ENCODE measurements at places on chromosomes 12 and 14. TPM values are rescaled to one million over a fixed set of nuclear protein-coding genes. Genes with fewer than 3 reads are reported as not detected.

The ZFYVE26 gene
- 12.6 TPM for total RNA-seq

The SLC38A2 gene
- 245 TPM for total RNA-seq

The DHRS2 gene
- total RNA-seq, result not detected

The NTS gene
- 0.16 TPM for total RNA-seq

The GPR68 gene
- total RNA-seq, result 11.6 TPM

The CHD8 gene
- total RNA-seq, result 46.3 TPM

The SRRM4 gene
- not detected for total RNA-seq

The P2RX2 gene
- not detected for total RNA-seq

The CDCA3 gene
- 13.9 TPM for total RNA-seq

The NINJ2 gene
- 2.9 TPM for total RNA-seq

The EEF1AKMT3 gene
- 3.4 TPM for total RNA-seq

The HOXC13 gene
- total RNA-seq, result 0.52 TPM

The CCDC175 gene
- total RNA-seq, result not detected

The FITM1 gene
- 0.60 TPM for total RNA-seq

The GZMB gene
- total RNA-seq, result 1.2 TPM

The RPS29 gene
- total RNA-seq, result 1,410 TPM

The MMP14 gene
- total RNA-seq, result 109 TPM

The LRRC10 gene
- total RNA-seq, result not detected

The C12orf54 gene
- total RNA-seq, result 8.5 TPM

The MUCL1 gene
- not detected for total RNA-seq

The MYH6 gene
- total RNA-seq, result not detected

The LIN7A gene
- 0.56 TPM for total RNA-seq

The GLT1D1 gene
- 0.64 TPM for total RNA-seq

The KRT77 gene
- not detected for total RNA-seq

The ZC2HC1C gene
- 1.1 TPM for total RNA-seq

The SERPINA1 gene
- 4.3 TPM for total RNA-seq

The DBX2 gene
- not detected for total RNA-seq

The CHGA gene
- total RNA-seq, result 0.08 TPM

The FZD10 gene
- 13.7 TPM for total RNA-seq

The CNTN1 gene
- 9.8 TPM for total RNA-seq

The CARMIL3 gene
- 0.48 TPM for total RNA-seq

The LRFN5 gene
- 0.20 TPM for total RNA-seq

The MRPL42 gene
- total RNA-seq, result 47.9 TPM

The LPAR5 gene
- 18.9 TPM for total RNA-seq

The PMCH gene
- total RNA-seq, result not detected

The SLCO1B1 gene
- 0.08 TPM for total RNA-seq

The MRPL52 gene
- total RNA-seq, result 103 TPM

The MAP4K5 gene
- total RNA-seq, result 35.5 TPM

The SLC25A47 gene
- not detected for total RNA-seq

The ADCY4 gene
- 4.5 TPM for total RNA-seq

The PLBD1 gene
- total RNA-seq, result 56.5 TPM

The KSR2 gene
- 0.28 TPM for total RNA-seq

The TAS2R7 gene
- total RNA-seq, result not detected

The CLEC4D gene
- 0.24 TPM for total RNA-seq

The RAB5B gene
- total RNA-seq, result 111 TPM

The TAS2R42 gene
- total RNA-seq, result not detected

Measured in esophagus mucosa (tissue), 1 donor.